ENCODE measurements at places on chromosomes 4 and X.
A peak's percentile ranks its signal among the peaks of the same experiment; 100 is the strongest.

DNA sequence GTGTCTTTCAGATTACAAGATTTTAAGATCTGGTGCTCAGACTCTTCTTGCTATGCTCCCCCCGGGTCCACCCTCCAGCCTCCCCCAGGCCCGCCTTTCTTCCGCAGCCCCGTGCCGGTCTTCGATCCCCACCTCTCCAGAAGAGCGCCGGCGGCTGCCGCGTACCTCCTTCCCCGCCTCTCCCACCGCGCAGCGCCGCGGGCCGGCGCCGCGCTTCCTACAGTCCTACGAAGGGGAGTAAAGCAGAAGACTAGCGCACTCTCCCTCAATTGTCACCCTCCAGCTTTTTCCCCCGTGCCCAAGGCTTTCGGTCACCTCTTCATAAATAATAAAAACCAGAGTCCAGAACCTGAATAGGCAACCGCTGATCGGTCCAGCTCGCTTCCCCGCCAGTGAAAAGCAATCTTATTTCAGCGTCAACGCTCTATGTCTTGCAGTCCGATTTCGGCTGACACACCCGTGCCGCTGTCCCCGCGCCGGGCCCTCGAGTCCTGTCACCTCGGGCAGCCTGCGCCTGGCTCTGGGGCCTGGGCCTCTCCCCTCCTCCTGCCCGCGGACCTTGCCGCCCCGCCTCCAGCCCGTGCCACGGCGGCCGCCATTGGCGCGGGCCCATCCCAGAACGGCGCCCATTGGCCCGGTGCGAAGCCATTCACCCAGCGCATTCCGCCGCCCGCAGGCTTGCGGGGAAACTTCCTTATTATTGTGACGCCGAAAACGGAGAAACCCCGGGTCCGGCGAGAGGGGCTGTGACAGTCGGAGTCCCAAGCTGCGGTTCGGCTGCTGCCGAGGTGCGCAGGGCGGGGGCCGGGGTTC is at the start of gene HERC3:
TSS of gene HERC3 (plus strand) at position 694 of the 813 bp plus-strand sequence. CDS start 13,344 bp downstream, outside the sequence.
- ATAC-seq = peak; percentile 98

GRCh38 chr4:42786350-42787078 is 106.0 kb upstream of the GRXCR1 start:
- ATAC-seq = no peak

DNA sequence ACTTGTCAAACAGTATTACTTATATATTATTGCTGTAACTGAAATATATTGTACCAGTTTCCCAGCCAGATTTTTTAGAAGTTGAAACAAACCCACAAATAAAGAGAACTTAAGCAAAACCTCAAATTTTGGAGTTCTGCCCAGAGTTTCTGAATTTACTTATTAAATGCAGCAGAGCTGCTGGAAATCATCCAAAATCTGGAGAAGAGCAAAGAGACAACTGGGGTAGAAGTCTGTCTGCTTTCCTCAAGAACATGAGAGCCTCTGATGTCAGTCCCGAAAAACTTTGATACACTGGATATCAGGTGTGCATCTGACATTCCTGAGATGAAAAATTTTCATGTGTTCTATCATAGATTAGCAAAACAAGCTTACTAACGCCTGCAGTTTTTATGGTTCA is 325.9 kb downstream of the NR3C2 start:
- no peak for ATAC-seq

DNA sequence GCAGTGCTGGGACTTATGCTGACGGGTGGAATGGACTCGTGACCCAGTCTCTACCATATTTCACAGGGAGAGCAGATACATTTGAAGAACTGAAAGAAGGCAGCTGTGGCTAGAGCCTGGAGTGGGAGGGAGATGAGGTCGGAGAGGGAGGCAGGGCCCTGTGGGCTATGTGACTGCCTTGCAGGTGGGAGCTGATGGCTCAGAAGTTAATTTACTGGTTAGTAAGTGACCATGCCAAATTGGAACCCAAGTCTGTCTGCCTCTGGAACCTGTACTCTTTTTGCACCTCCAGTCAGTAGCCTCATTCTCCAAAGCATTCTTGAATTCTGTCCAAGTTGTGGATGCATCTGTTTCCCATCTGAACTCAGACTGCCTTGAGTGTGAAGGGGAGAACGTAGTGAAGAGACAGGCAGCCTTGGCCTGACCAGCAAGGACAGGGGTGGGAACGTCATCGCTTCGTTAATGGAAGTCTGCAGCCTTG is 92.3 kb downstream of the REPS2 start:
- peak; percentile 74 for ATAC-seq

- peak; percentile 59 for ATAC-seq
These were observed 159.0 kb downstream of the DCLK2 start for GRCh38 chr4:150237110-150237872.

DNA sequence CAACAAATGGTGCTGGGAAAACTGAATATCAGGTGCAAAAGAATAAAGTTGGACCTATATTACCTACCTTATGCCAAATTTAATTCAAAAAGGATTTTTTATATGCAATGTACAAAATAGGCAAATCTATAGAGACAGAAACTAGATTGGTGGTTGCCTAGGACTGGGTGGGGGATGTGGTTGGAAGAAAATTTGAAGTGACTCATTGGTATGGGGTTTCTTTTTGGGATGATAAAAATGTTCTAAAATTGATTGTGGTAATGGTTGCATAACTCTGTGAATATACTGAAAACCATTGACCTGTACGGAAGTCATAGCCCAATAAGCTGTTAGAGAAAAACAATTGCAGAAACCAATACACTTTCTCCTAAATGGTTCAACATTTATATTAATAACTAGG is 72.1 kb downstream of the COL4A5 start:
- no peak for ATAC-seq

DNA sequence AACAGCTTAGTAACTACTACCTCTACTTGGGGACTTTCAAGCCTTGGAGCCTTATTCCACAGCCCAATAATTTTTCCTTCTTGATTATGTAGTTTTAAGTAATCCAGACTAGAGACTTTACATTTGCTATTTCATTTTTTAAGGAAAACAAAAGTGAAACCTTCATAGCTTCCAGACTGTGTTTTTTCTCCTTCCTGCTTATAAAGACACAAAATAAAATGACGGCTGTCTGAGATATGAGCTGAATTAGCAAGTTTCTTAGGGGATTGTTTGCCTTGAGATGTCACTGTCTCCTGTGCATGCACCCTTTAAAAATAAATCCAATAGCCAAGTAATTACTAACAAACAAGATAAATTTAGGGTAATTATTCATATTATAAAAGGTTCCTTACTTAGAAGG is 78.8 kb upstream of the PACRGL start:
- ATAC-seq = no peak

DNA sequence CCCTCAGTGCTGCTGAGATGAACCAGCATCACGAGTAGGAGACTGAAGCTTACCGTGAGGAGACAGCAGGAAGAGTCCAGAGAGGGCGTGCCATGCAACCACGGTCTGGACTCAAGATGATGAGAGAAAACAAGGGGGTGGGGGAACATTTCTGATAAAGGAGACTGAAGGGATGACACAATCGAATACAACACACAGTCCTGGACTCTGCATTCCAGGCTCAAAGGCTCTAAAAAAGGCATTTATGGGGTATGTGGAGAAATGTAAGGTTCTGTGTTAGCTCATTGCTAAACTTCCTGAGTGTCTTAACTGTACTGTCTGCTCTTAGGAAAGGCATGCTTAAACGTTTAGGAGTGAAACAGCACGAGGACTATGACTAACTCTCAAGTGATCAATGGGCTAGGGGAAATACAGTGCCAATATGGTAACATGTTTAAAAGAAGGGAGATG is 20.6 kb upstream of the IRAK1 start:
- peak; percentile 57 for ATAC-seq

GRCh38 chr4:59966758-59967157 is 1233.4 kb upstream of the ADGRL3 start:
- no peak for ATAC-seq

- no peak for ATAC-seq
These were observed 9.2 kb downstream of the RFC1 start for GRCh38 chr4:39357002-39357401.

- ATAC-seq = no peak
These were observed 135.9 kb downstream of the CPE start for GRCh38 chr4:165514739-165515138.

GRCh38 chr4:20288846-20289512 is 37.3 kb downstream of the SLIT2 start:
- ATAC-seq = no peak

DNA sequence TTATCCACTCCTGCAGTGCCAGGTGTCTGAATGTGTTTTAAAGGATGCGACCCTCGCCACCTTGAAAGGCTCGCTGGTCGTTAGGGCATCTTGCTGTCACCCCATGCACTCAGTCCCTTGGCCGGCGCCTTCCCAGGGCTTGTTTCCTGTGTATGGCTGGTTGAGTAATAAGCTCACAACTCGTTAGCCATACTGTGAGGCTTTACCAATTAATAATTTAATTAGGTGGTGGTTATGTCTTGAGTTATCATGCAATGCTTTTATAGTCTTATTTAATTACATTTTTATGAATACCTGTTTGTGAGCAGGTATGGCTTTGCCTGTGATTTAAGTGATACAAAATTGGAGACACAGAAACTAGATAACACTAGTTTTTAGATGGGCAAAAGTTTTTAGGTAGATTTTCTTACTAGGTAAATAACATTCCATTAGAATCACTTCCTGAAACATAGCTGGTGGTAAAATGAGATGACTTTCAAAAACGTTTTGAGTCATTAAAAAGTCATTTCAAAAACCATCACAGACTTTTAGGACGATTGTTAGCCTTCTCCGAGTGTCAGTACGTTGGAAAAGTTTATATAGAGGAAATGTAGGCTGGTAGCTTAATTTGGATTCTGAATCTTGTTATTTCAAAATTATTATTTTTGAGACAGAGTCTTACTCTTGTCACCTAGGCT is 18.2 kb downstream of the PTTG2 start:
- ATAC-seq = no peak

GRCh38 chr4:116385583-116385982 is 699.8 kb downstream of the TRAM1L1 start:
- no peak for ATAC-seq
